ENCODE measurements at places on chromosomes 7 and 10.

DNA sequence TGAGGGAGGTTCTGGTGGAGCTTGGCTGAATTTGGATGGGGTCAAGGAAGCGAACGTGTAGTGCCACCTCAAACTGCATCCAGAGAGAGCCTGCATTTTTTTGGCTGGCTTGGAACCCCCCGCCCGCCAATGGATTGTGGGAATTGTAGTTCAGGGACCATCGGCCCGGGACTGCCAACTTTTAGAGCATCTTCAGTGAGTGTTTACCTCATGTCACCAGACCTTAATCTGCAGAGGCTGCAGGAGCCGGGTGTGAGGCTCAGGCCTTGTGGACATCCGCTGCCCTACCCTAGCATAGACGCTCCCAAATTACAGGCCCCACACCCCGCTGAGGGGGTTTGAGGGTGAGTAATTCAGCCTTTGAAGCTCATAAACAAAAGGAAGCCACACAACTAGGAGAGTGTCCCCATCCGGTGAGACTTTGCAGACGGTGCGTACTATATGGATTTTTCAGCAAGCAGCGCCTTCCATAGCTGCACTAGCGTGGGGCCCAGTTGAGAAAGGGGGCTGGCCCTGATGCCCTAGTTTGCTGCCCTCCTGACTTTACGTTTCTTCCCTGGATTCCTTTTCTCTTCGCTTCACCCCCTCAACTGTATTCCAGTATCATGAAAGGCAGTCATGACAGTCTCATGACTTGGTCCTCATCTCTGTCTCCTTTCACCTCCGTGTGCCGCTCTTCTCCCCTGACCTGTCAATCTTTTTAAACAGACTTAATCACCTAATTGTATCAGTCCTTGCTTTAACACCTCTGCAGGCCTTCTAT lies 717 bp downstream of the CNPY4 start:
- DNase-seq, result no peak

DNA sequence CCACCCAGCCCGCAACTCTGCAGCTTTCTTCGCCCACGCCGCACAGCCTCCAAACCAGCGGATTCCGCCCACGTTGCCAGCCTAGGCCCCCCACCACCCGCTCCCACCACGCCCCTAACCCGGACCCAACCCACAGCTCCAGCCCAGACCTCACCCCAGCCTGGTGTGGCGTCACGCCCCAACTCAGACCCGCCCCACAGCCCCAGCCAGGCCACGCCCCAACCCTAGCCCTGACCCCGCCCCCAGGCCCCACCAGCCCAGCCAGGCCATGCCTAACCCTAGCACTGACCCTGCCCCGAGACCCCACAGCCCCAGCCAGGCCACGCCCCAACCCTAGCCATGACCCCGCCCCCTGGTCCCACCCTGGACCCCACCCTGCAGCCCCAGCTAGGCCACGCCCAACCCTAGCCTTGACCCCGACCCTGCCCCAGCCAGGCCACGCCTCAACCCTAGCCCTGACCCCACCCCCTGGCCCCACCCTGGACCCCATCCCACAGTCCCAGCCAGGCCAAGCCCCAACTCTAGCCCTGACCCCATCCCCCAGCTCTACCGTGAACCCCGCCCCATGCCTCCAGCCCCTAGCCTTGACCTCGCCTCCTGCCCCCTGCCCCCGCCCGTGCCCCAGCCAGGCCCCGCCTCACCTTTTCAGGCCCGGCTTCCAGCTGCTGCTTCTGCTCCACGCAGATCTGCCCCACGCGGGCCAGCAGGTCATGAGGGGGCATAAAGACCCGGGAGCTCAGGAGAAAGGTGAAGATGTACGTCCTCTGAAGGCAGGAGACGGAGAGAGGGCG lies 64.0 kb downstream of the RASGEF1A start:
- DNase-seq, result peak; percentile 29

- DNase-seq, result no peak
Observed at GRCh38 chr10:104337521-104337984, 712 bp downstream of the ITPRIP start.

DNA sequence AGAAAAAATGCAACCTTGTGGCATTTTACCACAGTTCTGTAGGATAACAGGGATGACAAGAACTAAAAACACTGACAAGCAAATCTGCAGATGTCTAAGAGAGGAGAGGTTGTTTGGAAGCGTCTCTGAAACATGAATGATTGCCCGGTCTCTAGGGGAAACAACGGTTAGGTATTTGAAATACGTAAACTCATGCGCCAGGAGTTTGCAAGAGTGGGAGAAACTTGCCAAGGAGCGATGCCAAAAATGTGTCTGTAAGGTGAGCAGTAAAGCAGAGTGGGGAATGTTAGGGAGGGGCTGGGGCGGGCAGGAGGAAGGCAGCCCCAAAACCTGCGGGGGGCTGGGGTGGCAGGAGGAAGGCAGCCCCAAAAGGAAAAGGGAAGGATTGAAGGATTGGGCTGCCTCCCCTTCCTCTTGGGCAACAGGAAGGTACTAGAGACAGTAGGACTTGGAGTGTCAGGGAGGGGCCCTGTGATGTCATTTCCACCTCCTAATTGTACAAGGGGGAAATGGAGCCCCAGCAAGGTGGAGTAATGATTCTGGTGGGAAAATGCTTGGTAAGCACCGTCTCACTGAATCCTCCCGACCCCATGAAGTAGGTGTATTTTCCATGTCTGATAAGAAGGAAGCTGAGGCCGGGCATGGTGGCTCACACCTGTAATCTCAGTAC lies 33.2 kb upstream of the PLEKHA1 start:
- no peak for DNase-seq

DNA sequence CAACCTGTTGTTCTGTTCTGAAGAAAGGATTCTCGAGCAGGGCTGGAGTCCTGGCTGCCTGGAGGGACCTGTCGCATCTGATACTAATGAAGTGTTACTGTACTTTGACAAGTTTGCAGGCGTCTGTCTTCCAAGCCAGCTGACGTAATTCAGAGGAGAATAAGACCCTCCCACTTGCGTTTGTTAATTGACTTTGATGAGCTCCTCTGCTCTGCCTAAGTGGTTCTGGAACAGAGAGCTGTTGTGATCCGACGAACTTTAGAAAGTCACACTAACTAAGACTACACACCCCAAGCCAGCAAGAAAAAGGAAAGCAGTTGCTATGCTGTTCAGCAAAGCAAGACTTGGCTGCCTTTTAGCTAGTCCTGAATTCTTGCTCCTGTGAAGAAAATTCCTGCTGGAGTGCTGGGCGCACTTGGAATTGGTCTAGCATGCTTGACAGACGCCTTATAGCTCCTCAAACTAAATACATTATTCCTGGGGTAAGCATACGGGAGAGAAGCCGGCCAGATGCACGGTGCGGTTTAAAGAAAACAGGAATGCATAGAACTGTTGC lies 200.3 kb downstream of the CACNB2 start:
- DNase-seq, result no peak

DNA sequence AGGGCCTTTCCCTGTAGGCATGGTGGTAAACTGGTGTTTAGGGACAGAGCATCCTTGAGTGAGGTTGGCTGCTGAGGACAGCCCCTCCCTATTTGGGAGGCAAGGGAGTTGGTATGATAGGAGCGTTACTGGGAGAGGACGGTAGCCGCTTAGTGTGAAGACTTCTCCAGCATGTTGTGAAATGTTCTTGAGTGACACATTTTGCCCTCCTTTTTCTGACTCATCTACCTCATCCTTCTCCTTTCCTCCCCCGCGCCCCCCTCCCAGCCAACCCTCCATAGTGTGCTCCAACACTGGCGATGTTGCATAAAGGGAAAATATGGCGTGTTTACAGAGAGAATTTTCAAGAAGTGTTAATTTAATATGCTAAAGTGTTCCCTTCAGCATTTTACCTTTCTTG lies 645.0 kb upstream of the GALNT17 start:
- DNase-seq, result no peak

GRCh38 chr7:68958571-68958970 lies 639.7 kb upstream of the AUTS2 start:
- no peak for DNase-seq

DNA sequence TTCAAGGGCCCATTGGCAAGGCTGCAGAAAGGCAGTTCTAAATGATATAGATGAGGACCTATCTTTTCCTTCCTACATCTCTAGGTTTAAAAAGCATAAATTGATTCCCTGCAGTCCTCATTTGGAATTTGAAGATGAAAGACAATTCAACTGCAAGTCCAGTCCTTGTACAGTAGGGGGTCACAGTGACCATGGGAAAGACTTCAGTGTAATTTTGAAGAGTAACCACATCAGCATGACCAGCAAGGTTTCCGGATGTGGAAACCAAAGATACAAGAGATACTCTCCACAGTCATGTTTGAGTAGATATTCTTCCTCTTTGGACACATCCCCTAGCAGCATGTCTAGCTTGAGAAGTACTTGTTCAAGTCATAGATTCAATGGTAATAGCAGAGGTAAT lies 539.3 kb upstream of the TEX47 start:
- DNase-seq, result no peak

GRCh38 chr7:116167177-116167576 lies 43.2 kb upstream of the TES start:
- DNase-seq, result no peak

DNA sequence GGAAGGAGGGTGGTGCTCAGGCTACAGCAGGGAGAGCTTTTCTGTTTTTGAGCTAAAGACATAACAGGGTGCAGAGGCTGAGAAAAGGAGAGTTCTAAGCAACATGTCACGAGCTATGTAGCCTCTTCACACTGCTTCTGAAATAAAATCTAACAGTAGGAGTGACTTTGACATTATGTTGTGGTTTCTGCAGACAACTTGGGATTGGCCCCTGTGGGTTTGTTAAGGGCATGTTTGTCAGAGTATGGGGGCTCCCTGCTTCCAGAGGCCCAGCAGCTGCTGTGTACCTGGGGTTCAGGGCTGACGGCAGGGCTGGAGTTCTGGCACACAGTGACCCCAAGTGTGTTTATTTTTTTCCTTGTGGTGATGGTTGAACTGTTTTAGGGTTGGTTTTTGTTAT lies 24.7 kb downstream of the MMRN2 start:
- DNase-seq, result no peak

GRCh38 chr7:94829987-94830386 lies 77.4 kb upstream of the PPP1R9A start:
- DNase-seq, result no peak

Data from stimulated activated CD8-positive, alpha-beta memory T cell treated with anti-CD3 and anti-CD28 coated beads, Interleukin-4, amount 100 ng/mL, for 4 hours (primary cell).